Heart right ventricle (tissue), 16 donors: ENCODE measurements at places on chromosomes 13 and 19. TPM values are rescaled to one million over a fixed set of nuclear protein-coding genes. Genes with fewer than 3 reads are reported as not detected.

DNA sequence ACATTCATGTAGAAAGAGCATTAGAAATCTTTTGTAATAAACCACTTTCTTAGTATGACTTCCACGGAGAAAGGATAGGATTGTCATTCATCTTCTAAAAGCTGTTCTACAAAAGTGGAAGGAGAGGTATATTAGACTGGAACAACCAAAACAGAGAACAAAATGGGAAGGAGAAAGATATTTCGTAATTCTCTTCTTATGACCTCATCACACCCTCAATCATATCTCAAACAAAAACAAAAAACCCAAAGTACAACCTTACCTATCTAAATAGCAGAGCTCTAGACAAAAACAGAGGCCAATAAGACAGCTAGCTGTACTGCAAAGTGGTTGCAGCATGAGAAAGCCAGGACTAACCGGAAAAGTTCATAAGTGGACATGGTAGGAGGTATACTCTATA lies 46.3 kb downstream of the DACH1 start:
- no peak for DNase-seq

GRCh38 chr13:37869756-37870488 lies at the start of gene TRPC4:
Gene TRPC4, minus strand, starts transcription at chr13:37869772. Its CDS starts 86,439 bp downstream, at chr13:37783333.
- peak; percentile 33 for DNase-seq

DNA sequence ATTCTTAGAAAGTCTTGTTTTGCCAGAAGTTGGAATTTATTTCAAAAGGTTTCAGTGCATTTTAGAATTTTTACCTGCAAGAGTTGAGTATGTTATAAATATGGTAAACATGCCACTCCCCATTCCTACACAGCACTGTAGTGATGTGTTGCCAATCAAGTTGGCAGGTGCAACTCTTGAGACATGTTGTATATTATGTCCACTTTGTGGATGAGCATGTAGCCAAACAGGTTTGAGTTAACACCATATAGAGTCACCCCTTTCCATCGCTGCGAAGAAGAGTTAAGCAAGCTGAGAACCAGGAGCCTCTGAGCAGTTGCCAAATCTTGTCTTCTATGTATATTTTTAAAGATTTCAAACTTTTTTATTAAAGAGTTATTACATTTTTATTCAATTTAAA lies 359.8 kb downstream of the LMO7 start:
- no peak for DNase-seq

- DNase-seq, result no peak
Measured at GRCh38 chr13:81458170-81458569, 1117.2 kb upstream of the SPRY2 start.

DNA sequence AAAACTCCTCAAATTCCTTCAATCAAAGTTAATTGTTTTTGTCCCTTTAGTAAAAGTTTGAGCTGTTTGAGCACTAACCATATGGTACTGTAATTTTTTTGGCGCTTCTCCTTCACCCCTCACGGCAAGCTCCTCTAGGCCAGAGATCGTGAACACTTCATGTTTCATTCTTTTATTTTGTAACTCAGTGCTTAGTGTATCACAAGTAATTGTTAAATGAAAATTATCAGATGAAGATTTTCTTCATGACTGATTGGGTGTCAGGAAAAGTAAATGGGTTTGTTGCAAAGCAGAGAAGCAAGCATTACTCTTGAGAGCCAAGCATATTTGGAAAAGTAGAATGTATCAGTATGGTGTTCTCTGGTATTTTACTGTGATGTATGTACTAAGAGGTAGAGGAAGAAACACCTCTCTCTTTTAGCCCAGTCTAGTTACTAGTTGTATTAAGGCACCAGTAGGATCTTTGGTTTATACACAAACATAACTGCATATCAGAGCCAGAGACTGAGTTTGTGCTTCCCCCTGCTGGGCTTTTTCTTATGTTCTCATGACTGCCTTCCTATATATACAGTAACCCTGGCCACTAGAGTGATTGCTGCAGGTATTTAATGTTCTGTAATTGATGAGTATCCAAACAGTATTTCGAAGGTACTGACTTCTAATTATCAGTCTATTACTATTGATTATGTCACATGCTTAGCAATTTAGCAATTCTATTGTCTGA lies 202.3 kb upstream of the KLHL1 start:
- DNase-seq, result no peak

FFAR3 gene
- polyA plus RNA-seq, result 0.09 TPM

KCNN4 gene
- polyA plus RNA-seq, result 1.2 TPM

ZNF99 gene
- polyA plus RNA-seq, result 0.04 TPM

SLC25A41 gene
- 1.4 TPM for polyA plus RNA-seq
